ENCODE measurements at places on chromosomes 7 and 10.

- DNase-seq: no peak
These were observed 50.6 kb upstream of the FZD9 start for GRCh38 chr7:73382934-73383503.

DNA sequence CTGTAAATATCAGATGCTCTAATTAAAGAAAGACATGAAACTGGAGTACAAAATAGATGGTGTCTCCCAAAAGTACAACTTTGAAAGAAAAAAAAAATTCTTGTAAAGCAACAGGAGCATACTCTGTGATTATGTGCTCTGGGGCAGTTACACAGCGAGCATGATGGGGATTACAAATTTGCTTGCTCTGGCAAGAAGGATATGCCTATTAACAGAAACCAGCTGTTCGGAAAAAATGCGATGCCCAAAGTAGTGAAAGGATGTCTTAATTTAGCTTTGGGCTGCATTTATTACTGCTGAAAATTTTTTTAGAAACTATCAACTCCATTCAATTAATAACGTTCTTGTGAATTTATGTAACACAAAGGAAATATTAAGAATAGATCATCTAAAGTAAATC lies 256.9 kb upstream of the TPK1 start:
- DNase-seq: no peak

GRCh38 chr7:137462847-137463246 lies 119.3 kb upstream of the PTN start:
- no peak for DNase-seq

DNA sequence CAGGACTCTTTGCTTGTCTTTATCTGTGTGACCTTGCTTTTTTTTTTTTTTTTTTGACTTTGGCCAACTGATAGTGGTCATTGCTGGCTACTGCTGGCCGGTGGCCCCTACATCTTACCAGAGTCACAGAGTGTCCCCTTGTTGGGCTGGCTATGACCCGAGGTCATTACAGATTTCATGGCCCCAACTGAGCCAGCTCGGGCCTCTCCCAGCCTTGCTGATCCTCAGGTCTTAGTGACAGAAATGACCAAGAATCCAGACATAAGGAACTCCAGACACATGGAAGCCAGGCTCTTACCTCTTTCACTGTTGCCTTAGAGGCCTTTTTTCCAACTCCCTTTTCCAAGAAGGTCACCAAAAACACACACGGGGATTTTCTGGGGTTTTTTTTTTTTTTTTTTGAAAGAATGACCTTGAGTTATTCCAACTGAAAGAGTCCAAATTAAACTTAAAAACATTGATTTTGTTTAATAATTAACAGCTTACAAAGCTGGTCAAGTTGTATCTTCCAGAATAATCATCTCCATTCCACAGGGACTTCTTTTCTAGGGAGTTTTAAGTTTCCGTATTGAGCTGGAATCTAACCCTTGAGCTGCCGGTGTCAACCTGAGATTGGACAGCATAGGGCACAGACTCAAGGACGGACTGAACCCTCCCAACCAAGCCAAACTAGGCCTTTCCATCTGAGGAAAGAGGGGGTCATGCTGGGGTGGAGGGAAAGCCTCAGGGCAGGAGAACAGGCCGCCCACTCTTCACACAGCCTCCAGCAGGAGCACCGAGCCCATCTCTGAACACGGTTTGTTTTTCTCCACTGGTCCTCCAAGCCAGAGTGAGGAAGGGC lies 43.8 kb downstream of the PIK3AP1 start:
- no peak for DNase-seq

- DNase-seq: no peak
These were observed 200.5 kb upstream of the KIAA1217 start for GRCh38 chr10:24008164-24009091.

GRCh38 chr10:89283025-89283935 lies 18.6 kb upstream of the IFIT2 start:
- DNase-seq: no peak

DNA sequence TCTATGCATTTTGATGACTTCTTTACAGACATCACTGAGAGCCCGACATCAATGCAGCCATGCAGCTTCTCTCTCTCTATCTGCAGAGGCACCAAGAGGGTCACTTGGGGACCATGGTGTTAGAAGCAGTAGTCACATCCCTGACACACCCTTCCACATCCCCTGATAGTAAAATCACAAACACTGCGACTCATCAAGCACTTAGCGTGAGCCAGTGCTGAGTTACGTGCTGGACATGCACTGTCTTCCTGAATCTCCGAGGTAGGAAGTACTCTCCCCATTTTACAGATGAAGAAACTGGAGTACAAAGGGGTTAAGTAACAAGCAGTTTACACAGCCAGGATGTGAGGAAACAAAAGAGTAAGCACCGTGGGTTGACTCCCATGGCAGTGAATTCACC lies 109.2 kb downstream of the OSBPL3 start:
- no peak for DNase-seq

Measured in Karpas-422 (cell line).